ENCODE measurements at places on chromosomes 12 and 14.

DNA sequence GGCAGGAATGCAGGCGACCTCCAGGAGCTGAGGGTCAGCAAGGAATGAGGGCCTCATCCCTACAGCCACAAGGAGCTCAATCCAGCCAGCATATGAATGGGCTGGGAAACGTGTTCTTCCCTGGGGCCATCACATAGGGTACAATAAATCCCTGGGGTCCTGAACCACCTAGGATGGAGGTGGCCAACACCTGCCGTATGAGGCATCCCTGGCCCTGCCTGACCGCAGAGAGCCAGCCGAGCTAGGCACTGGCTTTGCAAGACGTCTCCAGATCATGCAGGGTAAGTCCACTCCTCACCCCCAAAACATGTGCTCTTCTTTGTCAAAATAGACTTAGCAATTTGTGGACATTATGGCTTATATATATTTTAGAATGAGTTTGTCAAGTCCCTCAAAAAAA is 303.7 kb upstream of the DIO3 start:
- no peak for DNase-seq

DNA sequence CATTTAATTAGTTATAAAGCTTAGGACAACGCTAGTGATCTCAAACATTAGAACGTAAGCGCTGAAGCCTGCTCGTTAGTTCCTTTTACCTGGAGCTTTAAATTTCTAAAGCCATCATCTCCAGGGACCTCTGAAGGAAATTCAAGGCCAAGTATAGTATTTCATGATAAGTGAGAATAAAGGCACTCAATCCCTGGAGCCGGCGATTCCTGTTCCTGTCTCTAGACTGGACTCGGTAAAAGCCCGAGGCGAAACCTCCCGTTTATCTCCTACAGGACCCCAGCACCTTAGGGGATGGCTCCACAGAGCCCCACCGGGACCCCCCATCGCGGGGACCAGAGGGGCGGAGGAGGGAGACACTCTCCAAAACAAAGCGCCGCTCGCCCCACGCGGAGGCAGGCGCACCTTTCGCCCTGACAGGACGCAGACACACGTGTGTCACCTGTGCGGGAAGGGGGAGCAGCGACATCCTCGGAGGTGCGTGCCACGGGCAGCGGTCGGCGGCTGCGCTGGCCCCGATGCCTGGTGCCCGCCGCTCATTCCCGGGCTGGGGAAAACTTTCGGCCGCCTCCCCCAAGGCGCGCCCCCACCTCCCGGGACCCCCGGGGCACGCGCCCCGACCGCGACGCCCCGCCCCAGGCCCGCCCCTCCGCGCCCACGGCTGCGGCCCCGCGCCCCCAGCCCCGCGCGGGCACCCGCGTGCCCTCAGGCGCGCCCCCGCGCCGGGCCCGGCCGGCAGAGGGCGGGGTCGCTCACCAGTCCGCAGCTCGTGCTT is 678 bp downstream of the RPS6KA5 start:
- DNase-seq, result no peak

DNA sequence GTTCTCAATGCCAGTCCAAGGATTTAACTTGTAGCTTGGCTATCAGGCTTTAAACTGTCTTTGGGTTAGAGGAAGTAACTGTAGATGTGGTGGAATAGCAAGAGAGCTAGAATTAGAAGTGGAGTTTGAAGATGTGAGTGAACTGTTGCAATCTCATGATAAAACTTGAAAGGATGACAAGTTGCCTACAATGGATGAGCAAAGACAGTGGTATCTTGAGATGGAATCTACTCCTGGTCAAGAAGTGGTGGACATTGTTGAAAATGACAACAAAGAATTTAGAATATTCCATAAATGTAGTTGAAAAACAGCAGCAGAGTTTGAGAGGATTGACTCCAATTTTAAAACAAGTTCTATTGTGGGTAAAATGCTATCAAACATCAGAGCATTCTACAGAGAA is 199.0 kb downstream of the DUSP6 start:
- DNase-seq, result no peak

- no peak for DNase-seq
Measured at GRCh38 chr12:78239544-78239943, 408.9 kb downstream of the NAV3 start.

DNA sequence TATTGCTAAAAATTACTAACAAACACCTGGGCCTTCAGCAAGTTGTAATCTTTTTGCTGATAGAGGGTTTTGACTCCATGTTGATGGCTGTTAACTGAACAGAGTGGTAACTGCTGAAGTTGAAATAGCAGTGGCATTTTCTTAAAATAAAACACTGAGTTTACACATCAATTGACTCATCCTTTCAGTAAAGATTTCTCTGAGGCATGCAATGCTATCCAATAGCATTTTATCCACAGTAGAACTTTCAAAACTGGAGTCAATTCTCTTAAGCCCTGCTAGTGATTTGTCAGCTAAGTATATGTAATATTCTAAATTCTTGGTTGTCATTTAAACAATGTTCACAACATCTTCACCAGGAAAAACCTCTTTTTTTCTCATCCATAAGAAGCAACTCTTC is 59.5 kb downstream of the CMAS start:
- no peak for DNase-seq

- DNase-seq, result no peak
Measured at GRCh38 chr12:94267921-94268471, 119.6 kb downstream of the PLXNC1 start.

GRCh38 chr12:84641940-84642545 is 270.6 kb downstream of the SLC6A15 start:
- no peak for DNase-seq

GRCh38 chr14:60642270-60643140 is 6.8 kb downstream of the SIX1 start:
- DNase-seq, result no peak

DNA sequence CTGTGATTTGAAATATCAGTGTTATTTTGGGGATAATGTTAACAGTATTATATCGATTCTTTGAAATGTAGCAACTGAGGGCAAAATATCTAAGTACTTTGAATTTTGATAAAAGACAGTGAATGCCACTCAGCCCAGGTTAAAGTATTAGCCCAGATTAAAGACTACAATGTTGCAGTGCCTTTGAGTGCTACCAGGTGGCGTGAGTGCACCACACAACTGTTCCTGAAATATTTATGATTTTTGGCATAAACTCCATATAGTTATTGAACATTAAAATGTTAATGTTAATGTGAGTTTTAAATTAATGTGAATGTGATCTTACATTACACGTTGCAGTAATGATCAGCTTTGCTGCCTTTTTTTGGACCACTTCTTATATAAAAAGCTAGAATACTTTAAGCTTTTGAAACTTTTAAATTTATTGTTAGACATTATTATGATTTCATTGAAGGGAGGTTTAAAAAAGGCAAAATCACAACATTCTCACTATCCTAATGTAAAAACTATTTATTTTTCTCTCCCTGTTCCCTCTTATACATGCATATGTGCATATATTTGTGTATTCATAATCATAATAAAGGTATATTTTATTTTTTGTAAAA is 22.5 kb downstream of the MRPS35 start:
- no peak for DNase-seq

GRCh38 chr12:509500-509899 is 49.8 kb downstream of the B4GALNT3 start:
- no peak for DNase-seq

- no peak for DNase-seq
Measured at GRCh38 chr12:84857525-84858208, 54.9 kb downstream of the SLC6A15 start.

DNA sequence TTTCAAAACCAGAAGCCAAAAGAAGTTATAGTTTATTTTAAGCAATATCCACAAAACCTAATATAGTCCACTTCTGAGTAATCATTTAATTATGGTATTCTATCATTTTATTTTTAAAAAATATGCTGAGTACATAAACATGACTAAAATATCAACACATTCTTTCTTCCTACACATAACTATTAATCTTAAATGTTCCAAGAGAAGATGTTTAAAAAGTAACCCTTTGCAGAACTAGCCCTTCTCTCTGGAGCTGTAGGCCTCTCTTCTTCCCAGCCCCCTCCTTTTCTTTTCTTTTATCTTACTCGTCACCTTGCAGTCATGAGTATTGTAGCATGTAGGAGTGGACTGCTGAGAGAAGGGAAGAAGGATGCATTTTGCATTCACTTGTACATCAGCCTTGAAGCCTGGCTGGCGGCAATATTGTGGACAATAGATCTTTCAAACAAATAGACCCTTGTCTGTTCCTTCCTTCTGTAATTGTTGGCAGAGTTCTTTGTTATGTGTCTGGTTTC is 941.9 kb downstream of the NRXN3 start:
- no peak for DNase-seq

DNA sequence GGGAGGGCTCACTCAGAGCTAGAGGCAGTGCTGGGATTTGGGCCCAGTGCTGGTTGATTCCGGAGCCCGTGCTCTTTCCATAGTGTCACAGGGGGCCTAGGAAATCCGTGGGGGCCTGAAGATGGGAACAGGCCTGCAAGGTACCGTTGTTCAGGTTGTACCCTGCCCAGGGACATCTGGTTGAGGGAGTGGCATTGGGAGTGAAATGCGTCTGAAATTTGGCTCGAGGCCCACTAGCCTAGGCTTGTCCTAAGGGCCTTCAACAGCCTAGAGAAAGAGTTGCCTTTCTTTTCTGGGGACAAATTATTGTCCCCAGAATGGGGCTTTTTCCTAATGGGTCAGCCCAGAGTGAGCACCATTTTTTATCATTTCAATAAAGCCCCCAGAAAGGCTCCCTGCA is 26.4 kb upstream of the FAM222A start:
- DNase-seq, result no peak
